Stimulated activated CD4-positive, alpha-beta T cell treated with anti-CD3 and anti-CD28 coated beads, Interleukin-1b, Interleukin-23, amount 100 ng/mL, for 4 hours (primary cell): ENCODE measurements at places on chromosomes 13 and 19.

- DNase-seq: no peak
Observed at GRCh38 chr13:90201202-90201601, 1146.3 kb upstream of the MIR17HG start.

GRCh38 chr19:47272448-47273312, 2.0 kb upstream of the INAFM1 start:
- no peak for DNase-seq

- peak; percentile 84 for DNase-seq
Observed at GRCh38 chr19:19643158-19644053, at the start of gene GMIP. TSS of gene GMIP (minus strand) at chr19:19643657. CDS start at chr19:19643529, 128 bp downstream.

DNA sequence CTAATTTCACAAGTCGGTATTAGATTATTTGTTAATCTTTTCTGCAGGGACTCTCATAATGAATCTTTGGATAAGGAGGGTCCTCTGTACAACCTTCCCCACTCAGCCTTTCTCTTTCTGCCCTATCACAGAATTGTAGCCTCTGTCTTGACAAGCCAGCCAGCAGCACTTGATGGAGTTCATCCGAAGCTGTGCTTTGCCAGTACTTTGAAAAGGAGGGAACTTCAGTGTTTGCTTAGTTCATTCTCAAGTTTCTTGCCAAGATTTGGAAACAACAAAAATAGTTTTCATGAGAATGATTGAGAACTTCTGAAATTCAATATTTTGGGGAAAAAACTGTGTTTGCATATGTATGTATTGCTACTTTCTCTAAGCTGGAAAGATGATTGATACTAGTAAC, 69.3 kb upstream of the HMGB1 start:
- no peak for DNase-seq

DNA sequence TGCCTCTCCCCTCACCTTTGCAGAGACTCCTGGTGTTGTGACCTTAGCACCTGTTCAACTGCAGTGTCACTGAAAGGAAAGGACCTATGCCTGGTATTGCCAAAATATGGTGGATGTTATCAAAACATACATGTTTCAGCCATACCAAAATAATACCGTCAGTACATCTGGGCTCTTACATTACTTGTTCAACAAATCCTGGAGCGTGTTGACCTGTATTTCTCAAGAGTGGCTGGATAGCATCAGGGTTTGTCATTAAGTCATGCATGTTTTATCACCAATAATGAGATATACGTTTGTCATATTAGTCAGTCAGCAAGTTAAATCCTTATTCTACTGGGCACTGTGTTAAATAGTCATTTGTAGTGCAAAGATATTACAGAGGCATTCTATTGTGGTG, 290.8 kb downstream of the SHISA2 start:
- no peak for DNase-seq

DNA sequence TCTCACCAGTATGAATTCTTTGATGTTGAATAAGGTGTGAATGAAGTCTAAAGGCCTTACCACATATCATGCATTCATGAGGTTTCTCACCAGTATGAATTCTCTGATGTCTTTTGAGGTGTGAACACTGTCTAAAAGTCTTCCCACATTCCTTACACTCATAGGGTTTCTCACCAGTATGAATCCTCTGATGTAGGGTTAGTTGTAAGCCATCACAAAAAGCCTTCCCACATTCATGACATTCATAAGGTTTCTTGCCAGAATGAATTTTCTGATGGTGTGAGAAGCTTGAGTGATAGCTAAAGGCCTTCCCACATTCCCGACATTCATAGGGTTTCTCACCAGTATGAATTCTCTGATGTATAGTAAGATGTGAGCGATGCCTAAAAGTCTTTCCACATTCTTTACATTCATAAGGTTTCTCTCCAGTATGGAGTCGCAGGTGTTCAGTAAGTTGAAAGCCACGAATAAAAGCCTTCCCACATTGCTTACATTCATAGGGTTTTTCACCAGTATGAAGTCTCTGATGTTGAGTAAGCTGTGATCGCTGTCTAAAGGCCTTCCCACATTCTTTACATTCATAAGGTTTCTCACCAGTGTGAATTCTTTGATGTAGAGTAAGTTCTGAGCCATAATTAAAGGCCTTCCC, 27.7 kb downstream of the ZNF461 start:
- DNase-seq: no peak

- peak; percentile 13 for DNase-seq
Observed at GRCh38 chr13:74575729-74576125, 441.5 kb upstream of the KLF12 start.

DNA sequence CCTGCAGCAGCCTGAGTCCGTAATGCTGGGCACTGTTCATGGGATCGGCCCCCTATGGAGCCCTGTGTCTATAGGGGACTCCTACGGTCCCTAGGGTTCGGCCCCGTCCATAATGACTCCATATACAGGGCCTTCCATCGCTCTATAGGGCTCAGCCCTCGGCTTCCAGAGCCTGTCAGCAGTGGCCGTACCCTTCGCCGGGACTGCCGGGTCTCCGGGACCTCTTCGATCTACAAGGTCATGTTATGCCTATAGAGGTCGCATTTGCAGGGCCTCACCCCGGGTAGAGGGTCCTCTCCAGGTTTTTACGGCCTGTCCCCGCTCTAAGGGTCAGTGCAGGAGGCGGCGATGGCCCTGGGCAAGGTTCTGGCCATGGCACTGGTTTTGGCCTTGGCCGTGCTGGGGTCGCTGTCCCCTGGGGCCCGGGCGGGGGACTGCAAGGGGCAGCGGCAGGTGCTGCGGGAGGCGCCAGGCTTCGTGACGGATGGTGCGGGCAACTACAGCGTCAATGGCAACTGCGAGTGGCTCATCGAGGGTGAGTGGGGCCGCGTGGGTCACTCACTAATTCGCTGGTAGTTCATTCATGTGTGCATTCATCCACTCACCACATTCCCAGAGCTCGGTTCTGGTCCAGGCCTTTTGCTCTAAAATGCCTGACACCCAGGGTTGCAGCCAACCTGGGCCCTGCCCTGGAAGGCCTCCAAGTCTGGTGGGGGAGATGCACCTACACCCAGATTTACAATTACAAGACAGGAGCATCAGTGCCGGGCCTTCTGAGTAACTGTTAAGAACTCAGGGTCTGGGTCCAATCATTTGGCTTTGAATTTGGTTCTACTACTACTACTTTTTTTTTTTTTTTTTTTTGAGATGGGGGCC, 699 bp downstream of the MEGF8 start:
- DNase-seq: no peak

DNA sequence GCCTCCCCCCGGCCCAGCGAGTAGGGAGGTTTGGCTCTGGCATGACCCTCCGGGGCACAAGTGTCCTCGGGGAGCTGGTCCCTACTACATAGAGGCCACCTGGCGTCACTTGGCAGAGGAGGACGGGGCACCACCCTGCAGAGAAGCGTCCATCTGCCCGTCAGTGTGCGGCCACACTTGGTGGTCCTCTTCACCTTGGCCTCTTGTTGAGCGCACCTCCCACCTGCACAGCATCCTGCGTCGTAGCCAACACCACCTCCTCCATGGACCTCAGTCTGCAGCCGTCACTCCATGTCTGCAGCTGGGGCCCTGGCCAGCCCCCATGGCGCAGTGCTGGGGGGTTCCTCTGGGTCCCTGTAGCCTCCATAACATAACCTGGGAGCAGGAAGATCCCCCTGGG, 35.1 kb downstream of the MCF2L start:
- DNase-seq: no peak

DNA sequence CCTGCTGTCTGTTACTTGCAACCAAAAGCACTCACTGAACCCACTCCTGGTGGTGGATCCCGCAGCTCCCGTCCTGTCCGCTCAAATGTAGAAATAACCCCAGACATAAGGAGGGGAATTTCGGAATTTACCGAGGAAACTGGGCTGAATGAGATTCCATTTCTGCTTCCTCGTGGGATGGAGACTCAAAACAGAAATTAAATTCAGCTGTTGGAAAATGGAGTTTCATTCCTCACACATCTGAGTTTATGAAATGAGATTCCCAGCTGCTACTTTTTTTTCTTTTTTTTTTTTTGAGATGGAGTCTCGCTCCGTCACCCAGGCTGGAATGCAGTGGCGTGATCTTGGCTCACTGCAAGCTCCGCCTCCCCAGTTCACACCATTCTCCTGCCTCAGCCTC, 44.3 kb downstream of the COLGALT1 start:
- no peak for DNase-seq

DNA sequence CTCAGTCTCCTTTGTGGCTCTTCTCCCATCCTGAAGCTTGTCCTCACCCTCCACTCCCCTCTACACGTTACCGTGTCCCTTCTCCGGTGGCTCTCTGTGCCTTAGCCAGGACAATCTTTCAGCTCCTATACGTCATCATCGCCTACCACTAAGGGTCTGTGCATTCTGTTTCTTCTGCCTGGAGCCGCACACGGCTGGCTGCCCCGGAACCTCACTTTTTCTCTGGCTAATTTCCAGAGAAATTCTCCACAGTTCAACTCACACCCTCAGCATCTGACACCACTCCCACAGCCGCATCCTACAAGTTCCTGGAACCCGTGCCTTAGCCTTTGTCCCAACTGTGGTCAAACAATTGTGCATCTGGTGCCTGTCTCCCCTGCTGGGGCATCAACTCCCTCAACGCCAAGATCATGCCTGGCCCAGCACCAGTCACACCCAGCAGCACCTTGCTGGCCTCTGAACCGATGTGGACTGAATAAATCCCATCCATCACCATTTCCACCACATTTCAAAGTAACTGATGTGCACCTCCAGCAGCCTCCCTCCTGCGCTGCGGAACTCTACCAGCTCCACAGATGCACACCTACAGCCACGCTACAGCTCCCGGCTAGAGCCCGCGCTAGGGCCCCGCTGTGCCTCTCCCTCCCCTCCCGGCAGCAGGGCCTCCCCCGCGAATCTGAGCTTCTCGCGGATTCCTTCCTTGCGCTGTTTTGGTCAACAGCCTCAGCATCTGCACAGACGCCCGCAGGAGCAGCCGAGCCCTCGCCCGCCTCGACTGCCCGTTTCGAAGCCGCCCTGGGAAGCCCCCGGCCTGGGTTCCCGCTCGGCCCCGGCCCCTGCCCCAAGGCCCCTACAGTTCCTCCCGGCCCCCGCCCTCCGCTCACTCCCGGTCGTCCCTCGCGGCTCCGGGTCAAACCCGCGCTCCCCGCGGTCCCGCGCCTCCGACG, 689 bp downstream of the DCUN1D2 start:
- DNase-seq: peak; percentile 8

GRCh38 chr13:27969082-27969865, at the start of gene CDX2:
TSS of gene CDX2 (minus strand) at chr13:27969315. CDS start at chr13:27969006, 309 bp downstream.
- DNase-seq: no peak

DNA sequence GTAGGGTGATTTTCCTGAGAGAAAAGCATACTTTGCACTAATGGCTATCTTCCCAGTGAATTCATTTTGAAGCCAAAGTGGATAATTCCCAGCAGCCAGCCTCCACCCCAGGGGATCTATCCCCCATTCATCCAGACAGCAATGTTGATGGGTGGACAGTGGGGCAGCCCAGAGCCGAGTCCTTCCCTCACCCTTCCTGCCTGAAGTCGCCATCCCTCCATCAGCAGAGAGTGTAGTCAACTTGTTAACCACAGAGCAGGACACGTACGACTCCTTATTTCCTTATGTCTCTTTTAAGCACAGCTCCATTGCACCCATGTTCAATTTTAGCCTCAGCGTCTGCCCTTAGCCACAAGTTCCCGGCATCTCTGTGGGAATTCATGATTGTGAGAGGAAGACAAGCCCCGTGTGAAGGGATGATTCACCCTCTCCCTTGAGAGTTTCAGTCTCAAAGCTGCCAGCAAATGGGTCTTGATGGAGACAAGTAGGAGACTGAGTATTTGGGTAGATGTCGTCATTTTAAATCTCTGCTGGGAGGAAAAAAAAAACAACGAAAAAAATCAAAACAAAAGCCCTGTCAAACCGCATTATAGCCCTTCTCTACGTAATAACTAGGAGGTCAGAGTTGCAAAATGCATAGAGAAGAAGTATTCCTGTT, 58.3 kb upstream of the MEDAG start:
- DNase-seq: no peak

GRCh38 chr19:16671652-16672274, 10.8 kb downstream of the TMEM38A start:
- no peak for DNase-seq

DNA sequence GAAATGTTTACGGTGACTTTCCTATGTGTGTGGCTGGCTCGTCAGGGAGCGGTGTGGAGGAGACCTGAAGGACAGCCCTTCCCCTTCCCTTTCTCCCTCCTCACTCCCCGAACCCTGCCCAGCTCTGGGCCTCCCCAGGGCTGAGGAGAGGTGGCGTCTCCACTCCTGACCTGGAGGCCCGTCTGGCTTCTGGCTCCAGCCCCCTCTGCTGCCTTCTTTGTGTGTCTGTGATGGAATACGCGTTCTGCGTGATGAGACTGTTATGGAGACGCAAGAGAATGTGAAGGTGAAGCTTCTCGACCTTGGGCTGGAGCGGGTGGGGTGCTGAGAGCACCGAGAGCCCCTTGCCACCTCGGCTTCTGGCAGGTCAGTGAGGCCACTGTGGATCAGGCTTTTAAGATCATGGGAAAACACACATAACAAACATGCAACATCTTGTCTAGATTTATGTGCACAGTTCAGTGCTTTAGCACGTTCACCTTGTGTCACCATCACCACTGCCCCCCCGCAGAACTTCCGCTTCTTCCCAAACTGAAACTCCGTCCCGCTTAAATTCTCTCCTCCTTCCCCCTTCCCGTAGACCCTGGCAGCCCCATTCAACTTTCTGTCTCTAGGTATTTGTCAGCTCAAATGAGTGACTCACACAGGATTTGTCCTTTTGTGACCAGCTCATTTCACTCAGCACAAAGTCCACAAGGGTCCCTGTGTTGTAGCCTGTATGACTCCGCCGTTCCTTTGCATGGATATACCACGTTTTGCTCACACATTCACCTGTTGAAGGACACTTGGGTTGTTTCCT, 24.7 kb downstream of the ATP11A start:
- DNase-seq: no peak

GRCh38 chr13:33787051-33787591, 30.8 kb upstream of the RFC3 start:
- no peak for DNase-seq

- no peak for DNase-seq
Observed at GRCh38 chr13:106472621-106473020, 62.8 kb downstream of the EFNB2 start.

GRCh38 chr13:38430796-38431195, 81.1 kb downstream of the UFM1 start:
- no peak for DNase-seq

DNA sequence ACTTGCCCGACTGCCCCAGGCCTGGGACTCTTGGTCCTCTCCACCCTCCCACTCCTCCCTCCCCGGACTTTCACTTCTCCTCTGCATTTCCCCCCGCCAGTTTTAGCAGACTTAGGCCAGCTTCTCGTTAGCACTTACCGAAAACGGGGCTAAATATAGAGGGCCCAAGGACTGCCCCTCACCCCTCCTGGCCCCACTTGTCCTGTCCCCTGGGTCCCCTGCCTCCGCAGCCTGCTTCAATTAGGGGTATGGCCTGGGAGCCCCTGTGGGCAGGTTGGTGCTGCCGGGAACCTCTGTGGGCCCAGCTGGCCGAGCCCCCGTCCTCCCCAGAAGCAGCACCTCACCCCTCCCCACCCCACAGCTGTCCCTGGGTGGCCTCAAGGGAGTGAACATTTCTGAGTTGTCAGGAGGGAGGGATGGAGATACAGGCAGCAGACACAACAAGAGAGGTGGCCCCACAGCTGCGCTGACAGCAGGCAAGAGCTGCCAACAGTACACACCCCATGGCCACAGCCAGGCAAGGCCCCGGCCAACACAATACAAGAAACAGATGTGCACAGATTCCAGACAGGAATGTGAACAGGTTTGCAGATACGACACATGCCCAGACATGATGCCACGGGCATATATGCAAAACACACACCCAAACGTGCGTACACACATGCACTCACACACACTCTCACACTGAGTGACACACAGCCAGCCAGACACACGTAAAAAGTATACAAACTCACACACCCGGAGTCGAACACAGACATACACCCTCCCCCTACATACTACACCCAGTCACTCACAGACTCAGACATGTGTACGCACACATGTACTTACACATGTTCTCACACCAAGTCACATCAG, 2.6 kb downstream of the POU2F2 start:
- no peak for DNase-seq
